ENCODE measurements at places on chromosomes 11 and 22.

DNA sequence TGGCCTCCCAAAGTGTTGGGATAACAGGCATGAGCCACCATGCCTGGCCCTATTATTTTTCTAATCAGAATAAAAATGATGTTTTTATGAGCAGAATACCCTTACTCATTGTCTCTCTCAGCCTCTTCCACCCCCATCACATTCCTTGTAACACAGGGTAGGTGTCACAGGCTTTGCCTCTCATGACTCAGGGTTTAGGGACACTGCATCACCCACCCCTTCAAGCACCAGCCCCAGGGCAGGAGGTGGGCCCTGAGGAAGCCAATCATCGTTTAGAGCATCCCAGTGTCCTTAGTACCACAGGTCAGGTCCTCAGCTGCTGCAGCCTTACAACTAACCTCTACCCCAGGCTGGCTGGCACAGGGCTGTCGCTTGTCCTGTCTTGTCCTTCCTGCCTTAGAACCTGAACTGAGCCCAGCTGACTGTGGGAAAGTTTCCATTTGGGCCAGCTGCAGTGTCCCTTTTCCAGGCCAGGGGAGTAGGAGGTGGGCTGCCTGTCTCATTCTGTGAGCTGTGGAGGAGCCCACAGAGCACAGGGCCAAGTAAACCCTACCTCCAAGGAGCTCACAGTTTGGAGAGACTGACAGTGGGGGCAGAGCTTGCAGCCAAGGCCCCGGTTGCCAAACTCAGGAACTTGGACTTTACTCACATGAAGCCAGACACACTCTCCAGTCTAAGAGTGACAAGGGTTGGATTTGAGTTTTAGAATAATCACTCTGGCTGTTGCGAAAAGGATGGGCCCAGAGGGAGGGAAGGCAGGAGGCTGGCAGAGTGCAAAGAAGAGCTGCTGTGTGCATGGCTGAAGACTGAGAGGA, 19.5 kb upstream of the UVRAG start:
- no peak for DNase-seq

GRCh38 chr11:43736502-43737200, 56.1 kb downstream of the HSD17B12 start:
- peak; percentile 85 for DNase-seq

DNA sequence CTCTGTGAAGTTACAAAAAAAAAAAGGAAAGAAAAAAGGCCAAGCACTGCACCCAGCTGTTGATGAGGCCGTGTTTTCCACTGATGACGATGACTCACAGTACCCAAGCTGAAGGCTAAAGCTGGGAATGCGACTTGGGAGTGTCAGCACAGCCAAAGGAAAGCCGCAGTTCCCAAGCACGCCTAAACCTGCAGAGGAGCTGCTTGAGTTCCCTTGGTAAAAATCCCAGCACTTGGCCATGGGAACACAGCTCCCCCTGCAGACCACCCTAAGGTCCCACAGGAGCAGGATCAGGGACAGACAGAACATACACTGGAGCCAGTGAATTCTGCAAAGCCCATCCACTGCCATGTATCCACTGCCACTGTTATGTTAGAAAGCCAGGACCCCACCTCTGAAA, 39.9 kb downstream of the SERGEF start:
- DNase-seq = peak; percentile 69

DNA sequence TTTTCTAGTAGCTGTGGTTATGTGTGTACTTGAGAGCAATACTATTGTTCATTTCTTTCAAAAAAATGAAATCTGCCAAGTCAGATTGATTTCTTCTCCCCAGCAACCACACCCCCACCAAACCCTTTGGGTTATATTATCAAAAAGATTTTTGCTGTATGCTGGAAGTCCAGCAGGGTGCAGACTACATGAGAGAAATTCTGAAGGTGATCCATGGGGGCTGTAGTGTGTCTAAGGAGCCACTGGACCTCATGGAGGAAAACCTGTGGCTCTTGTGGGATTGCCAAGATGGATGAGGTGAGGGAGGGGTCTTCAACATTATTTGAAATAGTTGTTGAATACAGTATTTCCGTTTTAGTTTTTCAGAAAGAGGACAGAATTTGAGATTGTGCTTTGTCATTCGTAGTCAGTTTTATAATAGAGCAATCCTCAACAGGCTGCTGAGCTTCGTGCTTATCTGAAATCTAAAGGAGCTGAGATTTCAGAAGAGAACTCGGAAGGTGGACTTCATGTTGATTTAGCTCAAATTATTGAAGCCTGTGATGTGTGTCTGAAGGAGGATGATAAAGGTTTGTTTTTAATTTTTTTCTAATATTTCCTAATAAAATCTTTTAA, 3.1 kb downstream of the EIF3M start:
- DNase-seq = peak; percentile 88

GRCh38 chr11:2102883-2103213, 36.3 kb downstream of the IGF2 start:
- DNase-seq = peak; percentile 31

- peak; percentile 99 for DNase-seq
These were observed 16.3 kb downstream of the CRYBB2 start for GRCh38 chr22:25235547-25236290.

DNA sequence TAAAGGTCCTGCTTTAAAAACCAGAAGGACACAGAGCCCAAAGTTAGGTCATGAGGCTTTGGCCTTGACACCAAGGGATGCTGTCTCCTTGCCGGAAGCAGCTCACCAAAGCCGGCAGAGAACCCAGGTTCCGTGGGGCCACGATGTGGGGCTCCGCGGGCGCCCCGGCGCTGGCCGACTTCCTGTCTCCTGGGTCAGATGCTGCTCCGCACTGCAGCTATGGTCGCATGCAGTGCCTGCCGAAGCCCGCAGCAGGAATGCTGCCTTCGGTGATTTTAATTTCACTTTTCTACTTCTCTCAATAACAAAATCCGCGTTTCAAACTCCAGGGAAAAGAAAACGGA, 454 bp upstream of the OTUB1 start:
- peak; percentile 93 for DNase-seq

DNA sequence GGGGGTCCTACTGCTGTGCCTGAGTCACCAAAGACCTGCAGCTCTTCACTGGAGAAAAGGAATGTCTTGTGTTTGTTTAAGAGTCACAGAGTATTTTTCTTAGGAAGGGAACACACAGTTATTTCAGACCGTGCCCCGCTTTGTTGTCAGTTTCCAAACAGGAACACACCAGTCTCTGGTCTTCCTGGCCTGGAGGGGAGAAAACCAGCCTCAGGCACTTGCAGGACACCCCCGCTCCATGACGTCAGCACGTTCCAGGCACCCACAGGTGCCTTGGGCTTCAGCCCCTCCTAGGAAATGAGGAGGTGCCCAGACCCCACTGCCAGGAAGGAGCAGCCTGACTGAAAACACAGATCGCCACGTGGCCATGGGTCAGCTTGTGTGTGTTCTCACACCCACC, 5.4 kb downstream of the DEAF1 start:
- peak; percentile 66 for DNase-seq

DNA sequence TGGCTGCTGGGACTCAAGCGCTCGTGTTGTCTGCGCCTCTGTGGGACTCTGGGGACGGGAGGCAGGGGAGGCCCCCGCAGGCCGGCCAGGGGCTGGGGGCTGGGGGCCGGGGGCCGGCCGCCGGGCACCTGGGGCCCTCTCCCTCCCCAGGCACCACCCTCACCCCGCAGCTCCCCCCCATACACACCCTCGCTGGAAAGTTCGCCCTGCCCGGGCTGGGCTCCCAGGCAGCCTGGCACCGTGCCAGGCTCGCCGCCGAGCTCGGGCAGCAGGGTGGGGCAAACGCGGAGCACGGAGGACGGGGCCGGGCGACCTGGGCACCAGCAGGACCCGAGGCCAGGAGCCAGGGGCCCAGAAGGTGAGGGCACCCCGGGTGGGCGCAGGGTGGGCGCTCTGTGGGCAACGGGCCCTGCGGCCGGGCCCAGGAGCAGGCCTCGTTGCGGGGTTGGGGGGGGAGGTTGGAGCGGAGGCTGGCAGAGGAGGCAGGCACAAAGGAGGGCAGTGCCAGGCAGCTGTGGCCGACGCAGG, 76.7 kb upstream of the WNT7B start:
- peak; percentile 97 for DNase-seq

- DNase-seq = no peak
These were observed 11.5 kb upstream of the IFT27 start for GRCh38 chr22:36787204-36787988.

GRCh38 chr11:106021181-106021966, 666 bp downstream of the MSANTD4 start:
- DNase-seq = peak; percentile 62

DNA sequence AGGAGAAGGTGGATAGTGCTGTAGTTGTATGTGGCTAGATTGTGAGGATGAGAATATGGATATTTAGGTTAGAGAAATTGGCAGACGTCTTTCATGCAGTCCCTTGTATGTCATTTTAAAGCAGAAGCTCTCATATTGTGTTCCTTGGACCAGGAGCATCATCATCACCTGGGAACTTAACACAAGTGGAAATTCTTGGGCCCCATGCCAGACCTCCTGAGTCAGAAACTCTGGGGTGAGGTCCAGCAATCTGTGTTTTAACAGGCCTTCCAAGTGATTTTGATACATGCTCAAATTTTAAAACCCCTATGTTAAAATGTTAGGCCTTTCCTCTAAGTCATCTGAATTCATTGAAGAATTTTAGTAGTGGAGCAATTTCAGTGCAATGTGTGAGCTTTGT, 34.8 kb downstream of the JHY start:
- DNase-seq = no peak

DNA sequence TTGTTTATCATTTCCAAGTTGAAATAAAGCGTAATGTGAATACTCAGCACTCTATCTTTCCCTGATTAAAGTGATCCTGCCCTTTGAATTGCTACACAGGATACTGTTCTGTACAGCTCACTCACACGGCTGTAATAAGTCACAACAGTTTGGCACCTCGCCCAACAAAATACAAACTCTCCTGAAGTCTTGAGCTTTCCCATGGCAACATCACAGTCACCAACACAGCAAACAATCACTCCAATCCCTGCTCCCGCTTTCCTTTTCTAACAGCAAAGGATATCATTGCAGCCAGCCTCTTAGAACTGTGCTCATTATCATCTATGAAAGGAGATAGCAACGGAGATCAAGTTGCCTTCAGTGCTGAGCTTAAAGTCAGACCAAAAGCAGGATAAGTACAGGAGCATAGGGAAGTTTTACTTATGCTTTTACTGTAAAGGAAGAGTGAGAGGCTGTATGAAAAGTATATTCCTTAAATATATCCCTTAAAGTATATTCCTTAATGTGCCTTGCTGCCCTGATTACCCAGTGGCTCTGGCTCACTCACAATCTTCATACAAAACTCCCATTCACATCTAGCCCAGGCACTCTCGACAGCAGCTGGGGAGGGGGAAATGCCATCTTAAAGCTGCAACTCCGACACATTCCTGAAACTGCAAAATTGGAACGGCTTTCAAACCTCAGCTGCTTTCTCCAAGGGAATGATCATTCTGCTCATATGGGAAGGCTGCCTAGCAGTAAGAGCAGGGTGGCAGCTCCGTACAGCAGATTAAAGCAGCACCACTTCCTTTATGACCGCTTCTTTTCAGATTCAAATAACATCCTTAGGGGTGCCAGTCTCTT, 35.8 kb downstream of the MAML2 start:
- peak; percentile 62 for DNase-seq

- DNase-seq = no peak
These were observed 45.3 kb downstream of the CHRDL2 start for GRCh38 chr11:74685905-74686304.

GRCh38 chr22:32971276-32971675, 86.9 kb downstream of the SYN3 start:
- DNase-seq = no peak

- DNase-seq = peak; percentile 72
These were observed 23.0 kb downstream of the PPIL2 start for GRCh38 chr22:21688706-21689381.

GRCh38 chr11:69580529-69580928, 60.4 kb upstream of the CCND1 start:
- DNase-seq = no peak

DNA sequence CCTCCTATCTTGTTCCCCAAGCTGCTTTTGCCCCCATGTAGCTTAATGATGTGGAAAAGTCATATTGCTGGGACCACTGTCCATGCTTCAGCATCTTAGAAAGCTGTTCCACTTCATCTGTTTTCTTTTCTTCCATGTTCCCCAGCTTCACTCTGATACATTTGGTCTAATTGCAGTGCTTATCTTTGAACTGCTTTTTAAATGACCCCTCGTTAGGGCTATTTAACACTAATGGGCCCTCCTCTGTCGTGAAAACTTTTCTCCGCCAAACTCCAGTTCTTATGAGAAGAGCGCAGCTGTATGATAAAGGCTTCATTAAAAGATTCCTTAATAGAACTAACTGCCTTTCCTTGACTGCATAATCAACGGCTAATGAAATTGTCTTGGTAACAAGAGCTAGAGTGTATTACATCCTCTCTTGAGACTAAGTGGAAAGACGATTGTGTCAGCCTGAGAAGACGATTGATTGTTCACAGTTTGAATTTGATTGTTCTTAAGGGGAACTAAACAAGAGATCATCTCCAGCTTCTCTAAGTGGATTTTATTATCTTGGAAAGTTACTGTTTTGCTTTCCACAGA, 165.0 kb upstream of the MTNR1B start:
- no peak for DNase-seq

DNA sequence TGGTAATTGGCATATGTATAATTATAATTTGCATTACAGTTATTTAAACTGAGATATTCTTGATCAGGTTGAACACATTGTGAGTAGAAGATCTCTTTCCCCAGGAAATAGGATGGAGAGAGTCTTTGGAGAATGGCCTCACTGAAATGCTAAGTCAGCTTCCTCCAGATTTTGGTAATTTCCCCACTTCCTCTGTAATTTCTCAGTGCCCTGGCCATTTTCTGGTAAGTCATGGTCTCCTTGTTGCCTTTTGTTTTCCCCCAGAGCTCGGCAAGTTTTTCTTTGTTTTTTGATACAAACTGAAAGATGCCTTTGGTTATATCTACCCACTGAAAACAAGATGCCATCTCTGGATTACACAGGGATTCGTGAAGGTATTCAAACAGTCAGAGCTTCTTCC, 12.8 kb upstream of the FBXO3 start:
- no peak for DNase-seq

DNA sequence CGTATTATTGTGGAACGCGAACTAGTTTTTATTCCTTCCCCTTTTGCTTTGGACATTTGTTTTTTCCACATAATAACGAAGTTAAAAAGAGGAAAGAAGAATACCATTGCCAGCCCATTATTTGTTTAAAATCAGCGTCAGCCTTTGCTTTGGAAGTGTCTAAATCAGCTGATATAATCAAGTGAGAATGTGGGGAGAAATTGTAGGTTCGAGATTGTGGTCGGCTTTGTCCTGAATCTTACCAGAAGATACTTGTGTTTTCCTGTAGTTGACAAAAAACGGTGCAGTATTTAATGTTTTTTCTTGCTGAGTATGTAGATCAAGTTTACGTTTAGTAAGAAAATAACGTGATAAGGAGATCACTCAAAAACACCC, 935 bp downstream of the ZNF143 start:
- peak; percentile 68 for DNase-seq
